ENCODE measurements at places on chromosomes 3 and 15.

- DNase-seq, result no peak
Observed at GRCh38 chr15:67505675-67506572, 15.0 kb upstream of the C15orf61 start.

GRCh38 chr3:68931406-68932149, 769 bp downstream of the TAFA4 start:
- DNase-seq, result no peak

GRCh38 chr3:67686069-67686468, 31.7 kb upstream of the SUCLG2 start:
- no peak for DNase-seq

DNA sequence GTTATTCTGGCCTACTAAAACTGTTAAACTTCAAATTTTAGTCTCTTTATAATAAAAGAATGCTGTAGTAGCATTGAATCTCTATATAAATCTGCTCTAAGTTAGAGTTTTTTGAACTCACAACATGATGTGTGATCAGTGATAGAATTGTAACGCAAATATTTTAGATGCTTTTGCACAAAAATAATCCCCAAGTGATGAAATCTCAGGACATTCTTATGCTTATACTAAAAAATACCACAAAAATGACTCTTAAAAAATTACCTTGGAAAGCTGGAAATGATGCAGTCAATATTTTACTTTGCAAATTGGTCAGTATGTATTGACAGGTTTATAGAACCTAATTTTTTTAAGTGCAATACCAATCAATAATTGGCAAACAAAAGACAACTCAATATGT, 375.3 kb downstream of the TBC1D5 start:
- DNase-seq, result no peak

- no peak for DNase-seq
Observed at GRCh38 chr3:129358772-129359371, 69.6 kb downstream of the EFCAB12 start.

DNA sequence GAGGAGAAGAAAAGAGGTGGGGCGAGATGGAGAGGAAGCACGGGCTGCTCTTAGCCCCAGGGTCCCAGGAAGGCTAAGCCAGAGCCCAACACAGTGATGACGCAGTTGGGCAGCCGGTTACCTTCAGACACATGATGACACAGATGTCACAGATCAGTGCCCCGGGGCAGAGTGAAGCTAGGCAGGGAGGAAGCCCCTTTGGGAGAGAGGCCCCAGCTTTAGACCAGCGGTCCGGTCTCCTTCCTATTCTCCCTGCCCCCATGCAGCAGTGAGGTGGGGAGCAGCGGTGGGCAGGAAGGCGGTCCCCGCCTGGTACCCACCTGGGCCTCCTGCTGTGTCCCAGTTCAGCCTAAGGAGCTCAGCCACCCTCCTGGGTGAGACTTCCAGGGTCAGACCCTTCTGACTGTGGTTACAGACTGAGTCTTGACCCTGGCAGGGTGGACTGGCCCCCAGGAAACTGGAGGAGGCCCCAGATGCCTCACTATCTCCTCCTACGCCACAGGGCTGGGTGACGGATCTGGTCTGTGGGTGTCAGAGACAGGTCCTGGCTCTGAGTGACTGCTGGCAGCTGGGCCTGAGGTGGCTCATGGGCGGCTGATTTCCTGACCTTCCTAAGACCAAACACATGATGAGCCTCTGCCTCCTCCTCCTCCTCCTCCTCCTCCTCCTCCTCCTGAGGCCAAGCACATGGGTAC, 38.8 kb upstream of the LINGO1 start:
- no peak for DNase-seq

- no peak for DNase-seq
Observed at GRCh38 chr15:46676233-46677206, 1040.8 kb upstream of the SEMA6D start.

DNA sequence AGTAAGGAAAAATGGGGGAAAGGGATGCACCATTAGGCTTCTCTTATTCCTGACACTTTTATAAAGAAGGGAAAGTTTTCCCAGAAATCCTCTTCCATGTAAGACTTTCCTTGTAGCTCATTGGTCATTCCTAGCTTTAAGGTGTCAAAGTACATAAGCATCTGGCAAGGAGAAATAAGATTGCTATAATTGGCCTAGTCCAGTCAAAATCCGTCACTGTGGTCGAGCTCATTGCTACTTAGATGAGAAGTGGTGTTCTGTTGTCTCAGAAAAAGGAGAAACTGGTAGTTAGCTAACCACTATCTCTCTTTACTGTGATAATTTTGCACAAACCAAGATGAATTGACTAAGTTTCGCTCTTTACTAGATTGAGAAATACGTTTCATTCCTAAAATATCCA, 370.1 kb downstream of the CNTN4 start:
- no peak for DNase-seq

GRCh38 chr3:24410860-24411259, 83.8 kb downstream of the THRB start:
- DNase-seq, result no peak

GRCh38 chr3:69770976-69771634, 31.8 kb downstream of the MITF start:
- DNase-seq, result no peak

- no peak for DNase-seq
Observed at GRCh38 chr3:72487946-72488737, 360.1 kb downstream of the SHQ1 start.

DNA sequence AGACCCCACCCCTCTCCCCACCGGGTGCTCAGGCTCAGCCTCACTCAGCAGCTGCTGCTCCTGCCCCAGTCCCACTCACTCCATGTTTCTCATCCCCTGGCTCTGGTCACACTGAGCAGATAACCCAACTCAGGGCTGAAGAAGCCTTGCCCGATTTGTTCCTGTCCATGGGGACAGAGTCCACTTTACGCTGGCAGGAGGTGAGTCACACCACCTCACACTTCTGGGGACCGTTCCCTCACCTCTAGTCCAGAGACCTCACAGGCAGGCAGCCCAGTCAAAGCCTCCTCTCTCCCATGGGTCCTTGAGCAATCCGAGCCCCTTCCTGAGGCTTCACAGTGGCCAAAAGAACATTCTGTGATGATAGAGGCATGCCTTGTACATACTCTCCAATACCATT, 1.4 kb downstream of the CIDEC start:
- DNase-seq, result no peak

- no peak for DNase-seq
Observed at GRCh38 chr15:35522061-35522460, 23.9 kb downstream of the DPH6 start.

DNA sequence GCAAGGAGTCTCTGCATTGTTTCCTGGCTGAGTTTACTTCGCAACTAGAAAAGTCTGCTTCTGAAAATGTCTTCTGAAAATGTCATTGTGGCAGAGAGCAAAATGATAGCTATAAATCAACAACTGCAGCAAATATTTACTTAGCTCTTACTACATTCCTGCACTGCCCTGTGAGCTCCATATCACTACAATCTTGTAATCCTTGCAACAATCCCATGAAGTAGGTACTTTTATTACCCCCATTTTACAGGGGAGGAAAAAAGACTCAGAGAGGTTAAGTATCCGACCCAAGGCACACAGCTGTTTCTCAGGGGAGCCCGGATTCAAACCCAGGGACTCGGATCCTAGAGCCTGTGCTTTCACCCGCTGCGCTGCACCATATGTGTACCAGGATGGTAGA, 34.2 kb upstream of the SPTBN5 start:
- no peak for DNase-seq
